ENCODE measurements at places on chromosomes 5 and 9.

DNA sequence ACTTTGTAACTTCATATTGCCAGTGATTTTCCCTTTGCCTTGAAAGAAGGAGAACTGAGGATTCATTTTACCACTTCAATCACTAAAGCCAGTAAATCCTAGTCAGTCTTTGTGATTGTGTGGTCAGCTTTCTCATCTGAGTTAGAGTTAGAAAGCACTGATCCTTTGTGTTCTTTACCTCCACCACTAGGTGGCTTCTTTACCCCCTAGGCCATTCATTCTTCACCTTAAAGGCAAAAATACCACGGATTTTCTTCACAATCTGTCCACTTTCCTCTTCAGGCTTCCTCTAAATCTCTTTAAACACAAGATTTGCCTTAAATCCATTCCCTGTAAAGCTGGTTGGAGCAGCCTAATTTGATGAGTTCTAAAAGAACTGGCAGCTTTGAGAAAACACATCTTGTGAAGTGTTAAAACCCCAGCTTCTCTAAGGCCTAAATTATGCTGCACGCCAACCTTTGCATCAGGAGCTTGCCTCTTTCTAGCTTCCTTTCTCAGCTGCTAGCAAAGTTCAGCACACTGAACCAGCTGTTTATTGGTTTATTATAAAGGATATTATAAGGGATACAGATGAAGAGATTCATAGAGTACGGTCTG lies 20.4 kb downstream of the BDP1 start:
- DNase-seq = peak; percentile 13

- DNase-seq = no peak
Measured at GRCh38 chr5:124823380-124823779, 76.9 kb upstream of the ZNF608 start.

DNA sequence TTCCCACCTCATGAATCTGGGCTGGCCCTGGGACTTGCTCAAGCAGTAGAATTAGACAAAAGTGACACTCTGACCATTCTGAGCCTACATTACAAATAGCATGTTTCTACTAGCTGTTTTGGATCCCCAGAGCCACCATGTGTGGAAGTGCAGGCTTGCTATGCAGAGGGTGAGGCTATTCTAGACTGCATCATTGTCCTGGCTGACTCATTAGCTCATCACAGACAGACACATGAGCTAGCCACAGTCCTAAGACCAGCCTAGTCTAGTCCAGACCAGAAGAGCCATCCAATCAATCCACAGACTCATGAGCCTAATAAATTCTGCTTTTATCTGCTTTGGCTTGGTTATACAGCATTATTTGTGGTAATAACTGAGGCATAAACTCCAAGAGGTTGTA lies 351.9 kb downstream of the PRELID2 start:
- DNase-seq = no peak

DNA sequence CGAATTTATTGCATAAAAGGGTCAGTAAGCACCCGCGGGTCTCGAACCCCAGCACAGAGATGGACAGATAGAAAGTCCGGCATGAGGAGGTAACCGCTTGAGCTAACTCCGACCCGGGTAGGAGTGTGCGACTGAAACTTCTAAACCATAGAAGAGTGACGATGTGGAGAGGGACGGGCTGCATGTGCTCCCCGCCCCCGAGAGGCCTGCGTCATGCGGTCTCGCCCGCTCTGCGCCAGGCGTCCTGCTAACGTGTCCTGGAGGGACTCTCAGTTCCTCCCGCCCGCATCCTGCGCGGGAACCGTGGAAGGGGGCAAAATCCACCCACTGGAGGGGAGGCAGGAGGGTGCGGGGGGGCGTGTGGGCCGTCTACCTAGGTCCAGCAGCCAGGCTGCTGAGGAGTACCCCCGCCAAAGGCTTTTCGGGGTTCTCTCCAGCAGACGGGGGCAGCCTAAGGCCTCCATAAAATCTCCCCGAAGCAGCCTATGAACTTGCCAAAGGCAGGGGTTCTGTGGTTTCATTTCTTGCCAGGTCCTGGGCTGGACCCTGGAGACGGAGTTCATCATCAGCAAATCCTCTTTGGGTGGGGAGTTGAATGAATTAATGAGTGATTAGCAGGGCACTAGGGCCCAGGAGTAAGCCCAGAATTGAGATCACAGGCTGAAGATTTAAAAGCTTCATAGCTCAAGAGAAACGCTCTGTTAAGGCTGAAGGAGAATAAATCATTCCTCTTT lies 51.9 kb downstream of the TGFBI start:
- DNase-seq = no peak

- no peak for DNase-seq
Measured at GRCh38 chr9:99114049-99114440, 9.1 kb downstream of the TGFBR1 start.

Data from NCI-H1105 treated with DMSO at 0.1 percent for 48 hours (cell line).